ENCODE measurements at places on chromosomes 1 and 21. TPM values are rescaled to one million over a fixed set of nuclear protein-coding genes. Genes with fewer than 3 reads are reported as not detected.
A peak's percentile ranks its signal among the peaks of the same experiment; 100 is the strongest.

GRCh38 chr1:167504467-167504827, 13.9 kb downstream of the CD247 start:
- DNase-seq = no peak

GRCh38 chr1:162035241-162035640, 11.6 kb upstream of the OLFML2B start:
- peak; percentile 73 for DNase-seq

DNA sequence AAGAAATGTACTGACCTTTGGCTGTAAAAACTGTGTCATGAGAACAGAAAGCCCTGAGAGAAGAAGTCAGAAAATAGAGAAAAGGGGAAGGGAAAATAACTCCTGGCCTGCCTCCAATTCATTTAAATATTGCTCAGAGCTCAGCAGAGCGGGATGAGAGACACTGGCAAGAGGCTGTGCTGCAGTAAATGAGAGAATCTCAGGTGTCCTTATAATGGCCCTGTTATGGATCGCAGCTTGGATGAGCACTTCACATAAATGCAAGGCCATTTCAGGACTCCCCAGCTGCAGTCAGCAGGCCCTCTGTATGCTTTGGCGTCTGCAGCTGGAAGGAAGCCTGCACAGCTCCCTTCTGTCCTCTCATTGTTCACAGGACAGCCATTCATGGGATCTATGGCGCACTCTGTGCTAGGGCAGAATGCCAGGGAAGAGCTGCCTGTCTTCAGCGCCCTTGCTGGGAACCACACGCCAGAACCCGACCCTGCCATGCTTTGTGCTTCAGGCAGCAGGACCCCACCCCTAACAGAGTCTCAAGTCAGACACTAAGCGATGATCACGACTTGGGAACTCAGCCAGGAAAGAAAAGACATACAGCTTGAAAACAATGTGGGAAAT, 20.7 kb upstream of the ABCB10 start:
- no peak for DNase-seq

- DNase-seq = no peak
These were observed 4.2 kb downstream of the TINAGL1 start for GRCh38 chr1:31580513-31580870.

DNA sequence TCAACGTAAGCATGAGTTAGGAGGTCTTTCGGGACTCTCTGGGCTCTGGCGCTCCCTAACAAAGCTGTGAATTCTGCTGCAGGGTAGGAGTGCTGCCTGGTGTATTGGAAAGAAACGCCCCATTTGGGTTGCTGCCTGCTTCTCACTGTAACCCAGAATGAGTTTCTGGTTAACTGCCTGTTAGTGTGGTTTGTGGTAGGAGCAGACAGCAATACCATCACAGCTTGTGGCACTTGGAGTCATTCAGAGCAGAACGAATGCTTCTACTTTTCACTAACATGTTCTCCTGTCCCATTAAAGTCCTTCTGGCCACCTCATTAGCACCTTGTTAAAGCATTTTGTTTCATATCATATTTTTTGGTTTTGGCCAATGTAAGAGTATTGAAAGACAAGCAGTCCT, 18.1 kb downstream of the MAP3K7CL start:
- no peak for DNase-seq

- DNase-seq = no peak
These were observed 346.9 kb upstream of the DAB1 start for GRCh38 chr1:57770772-57771171.

DNA sequence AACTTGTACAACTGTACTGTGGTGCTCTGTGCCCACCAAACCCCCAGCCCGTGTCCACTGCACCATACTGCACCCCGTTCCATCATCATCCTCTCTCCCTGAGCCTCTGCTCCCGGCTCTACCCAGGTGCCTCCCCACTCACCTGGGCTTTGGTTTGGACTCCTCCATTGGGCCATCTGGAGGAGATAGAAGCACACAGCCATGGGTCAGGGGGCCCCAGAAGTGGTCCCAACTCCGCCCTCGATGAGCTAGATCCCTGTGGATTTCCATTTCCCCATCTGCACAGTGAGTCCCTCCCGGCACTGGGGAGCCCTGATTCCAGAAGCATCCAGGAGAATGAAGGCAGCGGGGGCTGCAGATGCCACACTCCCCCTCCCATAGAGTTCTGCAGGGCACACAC, 10.8 kb downstream of the TNNT2 start:
- no peak for DNase-seq

DNA sequence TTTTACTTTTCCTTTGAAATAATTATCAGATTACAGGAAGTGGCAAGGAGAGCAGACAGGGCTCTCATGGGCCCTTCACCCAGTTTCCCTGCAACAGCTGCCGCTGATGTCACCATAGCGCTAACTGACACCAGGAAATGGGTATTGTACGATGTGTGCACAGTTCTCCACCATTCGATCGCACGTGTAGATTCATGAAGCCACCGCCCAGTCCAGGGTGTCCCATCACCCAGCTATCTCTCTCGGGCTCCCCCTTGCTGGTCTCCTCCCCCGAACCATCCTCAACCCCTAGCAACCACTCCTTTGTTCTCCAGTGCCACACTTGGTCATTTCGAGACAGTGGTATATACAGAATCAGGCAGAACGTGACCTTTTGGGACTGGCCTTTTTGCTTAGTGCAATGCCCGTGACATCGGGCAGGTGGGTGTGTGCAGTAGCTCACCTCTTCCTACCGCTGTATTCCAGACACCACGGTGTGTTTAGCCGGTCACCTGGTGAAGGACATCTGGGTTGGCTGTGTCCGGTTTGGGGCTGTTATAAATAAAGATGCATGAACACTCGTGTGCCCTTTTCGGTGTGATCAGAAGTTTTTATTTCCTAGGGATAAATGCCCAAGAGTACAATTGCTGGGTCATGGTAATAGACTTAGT, 118.4 kb downstream of the CRYAA start:
- peak; percentile 23 for DNase-seq

GRCh38 chr1:88111816-88112215, 572.3 kb upstream of the PKN2 start:
- peak; percentile 50 for DNase-seq

GRCh38 chr1:206521694-206522402, 14.5 kb downstream of the RASSF5 start:
- DNase-seq = no peak

DNA sequence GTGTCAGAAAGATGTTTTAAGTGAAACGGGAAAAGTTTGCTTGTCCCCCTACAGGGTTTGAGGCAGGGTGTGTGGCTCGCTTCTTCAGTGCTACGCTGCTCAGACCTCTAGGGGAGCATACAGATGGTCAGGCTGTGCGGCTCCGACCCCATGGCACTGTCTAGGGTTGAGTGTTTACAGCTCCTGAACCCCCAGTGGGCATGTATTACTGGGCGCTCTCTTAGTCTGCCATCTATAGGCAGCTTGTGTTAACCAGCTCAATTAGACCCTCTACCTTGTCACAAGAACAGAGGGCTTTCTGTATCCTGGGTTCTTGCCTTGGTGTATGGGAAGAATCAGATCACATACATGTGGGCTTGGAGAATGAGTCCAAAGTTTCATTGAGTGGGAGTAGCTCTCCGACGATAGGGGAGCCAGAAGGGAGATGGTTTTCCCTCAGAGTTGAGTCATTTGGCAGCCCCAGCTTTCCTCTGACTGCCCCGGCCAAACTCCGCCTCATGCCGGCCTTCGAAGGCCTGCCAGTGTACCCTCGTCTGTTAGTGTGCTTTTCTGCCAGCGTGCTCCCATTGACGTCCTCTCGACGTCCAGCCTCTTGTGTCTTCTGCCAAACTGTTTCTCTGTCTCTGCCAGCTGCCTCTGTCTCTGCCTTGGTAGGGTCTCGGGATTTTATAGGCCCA, 38.6 kb upstream of the ADGRL4 start:
- DNase-seq = no peak

DNA sequence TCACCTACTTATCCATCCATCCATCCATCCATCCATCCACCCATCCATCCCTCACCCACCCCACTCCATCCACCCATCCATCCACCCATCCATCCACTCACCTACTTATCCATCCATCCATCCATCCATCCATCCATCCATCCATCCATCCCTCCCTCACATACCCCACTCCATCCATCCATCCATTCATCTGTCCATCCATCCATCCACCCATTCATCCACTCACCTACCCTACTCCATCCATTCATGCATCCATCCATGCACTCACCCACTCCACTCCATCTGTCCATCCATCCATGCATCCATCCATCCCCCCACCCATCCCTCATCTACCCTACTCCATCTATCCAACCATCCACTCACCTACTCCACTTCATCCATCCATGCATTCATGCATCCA, 34.5 kb downstream of the DHRS3 start:
- no peak for DNase-seq

DNA sequence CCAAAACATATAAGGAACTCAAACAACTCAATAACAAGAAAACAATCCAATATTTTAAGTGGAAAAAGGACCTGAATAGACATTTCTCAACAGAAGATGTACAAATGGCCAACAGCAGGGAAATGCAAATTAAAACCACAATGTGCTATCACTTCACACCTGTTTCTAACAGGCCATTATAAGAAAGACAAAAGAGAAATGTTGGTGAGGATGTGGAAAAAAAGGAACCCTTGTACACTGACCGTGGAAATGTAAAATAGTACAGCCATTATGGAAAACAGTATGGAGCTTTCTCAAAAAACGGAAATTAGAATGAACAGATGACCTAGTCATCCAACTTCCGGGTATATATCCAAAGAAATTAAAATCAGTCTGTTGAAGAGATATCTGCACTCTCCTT, 37.8 kb upstream of the CD2 start:
- no peak for DNase-seq

- DNase-seq = peak; percentile 99
These were observed at the start of the genes SWT1 and TRMT1L for GRCh38 chr1:185156854-185157598. Gene SWT1 (plus strand): TSS chr1:185157167. CDS start chr1:185160842, 3,675 bp downstream. Gene TRMT1L (minus strand): TSS chr1:185156953. CDS start chr1:185156712, 241 bp downstream.

- no peak for DNase-seq
These were observed 193.8 kb downstream of the AK5 start for GRCh38 chr1:77475641-77476040.

- DNase-seq = no peak
These were observed 37.2 kb downstream of the EVI5 start for GRCh38 chr1:92747735-92748134.

DNA sequence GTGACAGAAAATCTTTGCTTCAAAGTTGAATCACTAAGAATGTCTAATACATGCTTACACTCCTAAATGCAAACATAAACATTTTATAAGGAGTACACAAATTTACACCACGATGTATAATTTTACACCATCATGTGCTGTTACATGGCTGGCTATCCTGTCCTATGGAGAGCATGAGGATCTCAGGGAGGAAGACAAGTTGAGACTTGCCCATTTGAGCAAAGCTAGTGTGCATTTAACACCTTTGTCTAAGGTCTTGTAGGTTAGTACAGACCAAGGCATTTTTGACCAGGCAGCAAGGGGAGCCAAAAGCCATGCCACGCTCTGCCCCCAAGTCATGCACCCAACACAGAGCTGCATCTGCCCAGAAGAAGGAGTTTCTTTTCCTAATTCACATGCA, 14.5 kb upstream of the COG2 start:
- no peak for DNase-seq

DNA sequence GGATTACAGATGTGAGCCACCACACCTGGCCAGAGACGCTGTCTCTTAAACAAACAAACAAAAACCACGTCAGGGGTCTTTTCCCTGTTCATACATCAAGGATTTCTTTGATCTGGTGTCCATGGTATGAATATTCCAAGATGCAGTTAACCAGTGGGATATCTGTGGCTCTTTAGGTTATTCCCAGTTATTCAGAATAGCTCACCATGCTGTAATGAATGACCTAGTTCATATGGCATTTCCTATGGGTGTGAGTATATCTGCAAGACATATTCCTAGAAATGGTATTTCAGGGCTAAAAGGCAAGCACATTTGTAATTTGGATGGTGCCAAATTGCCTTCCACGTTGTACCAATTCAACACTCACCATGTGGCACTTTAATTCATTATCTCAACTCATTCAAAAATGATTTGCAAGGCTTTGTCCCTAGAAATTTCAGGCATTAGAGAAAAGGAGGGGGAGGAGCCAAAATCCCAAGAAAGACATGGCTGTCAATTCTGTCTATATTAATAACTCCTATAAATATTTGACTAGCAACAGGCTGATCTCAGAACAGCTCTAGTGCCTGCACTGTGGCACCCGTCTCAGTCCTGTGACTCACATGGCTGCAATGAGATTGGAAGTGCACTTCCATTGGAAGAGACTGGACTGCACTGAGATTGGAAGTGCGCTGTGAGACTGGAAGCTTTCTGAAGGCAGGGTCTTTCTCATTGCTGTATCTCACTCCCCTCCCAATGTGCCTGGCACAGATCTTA, 6.0 kb upstream of the STMN1 start:
- no peak for DNase-seq

DNA sequence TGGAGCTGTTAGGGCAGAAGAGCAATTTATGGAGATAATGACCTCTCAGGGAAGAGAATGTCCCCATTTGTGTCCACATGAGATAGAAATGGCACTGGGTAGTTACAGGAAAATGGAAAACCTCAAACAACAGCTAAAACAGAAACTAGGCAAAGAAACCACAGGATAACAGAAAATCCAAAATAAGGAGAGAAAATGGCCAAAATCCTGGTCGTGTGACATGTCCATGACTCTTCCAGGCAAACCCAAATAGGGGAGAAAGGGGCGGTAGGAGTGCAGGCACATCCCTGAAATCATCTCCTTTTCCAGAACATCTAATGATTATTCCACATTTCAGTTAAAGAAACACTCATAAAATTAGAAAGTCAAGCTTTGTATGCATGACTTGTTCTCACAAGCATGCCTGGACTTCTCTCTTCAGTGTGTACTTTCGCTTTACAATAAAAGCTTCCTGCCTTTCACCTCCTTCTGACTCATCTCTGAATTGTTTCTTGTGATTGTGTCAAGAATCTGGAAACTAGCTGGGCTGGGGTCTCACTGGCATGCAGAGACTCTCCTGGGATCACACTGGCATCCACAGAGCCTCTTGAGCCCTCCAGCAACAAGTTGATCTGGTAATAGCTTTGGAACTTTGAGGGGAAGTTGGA, 171.4 kb upstream of the ZP4 start:
- DNase-seq = peak; percentile 12

- no peak for DNase-seq
These were observed 91.4 kb upstream of the LYPLAL1 start for GRCh38 chr1:219081943-219082925.

DNA sequence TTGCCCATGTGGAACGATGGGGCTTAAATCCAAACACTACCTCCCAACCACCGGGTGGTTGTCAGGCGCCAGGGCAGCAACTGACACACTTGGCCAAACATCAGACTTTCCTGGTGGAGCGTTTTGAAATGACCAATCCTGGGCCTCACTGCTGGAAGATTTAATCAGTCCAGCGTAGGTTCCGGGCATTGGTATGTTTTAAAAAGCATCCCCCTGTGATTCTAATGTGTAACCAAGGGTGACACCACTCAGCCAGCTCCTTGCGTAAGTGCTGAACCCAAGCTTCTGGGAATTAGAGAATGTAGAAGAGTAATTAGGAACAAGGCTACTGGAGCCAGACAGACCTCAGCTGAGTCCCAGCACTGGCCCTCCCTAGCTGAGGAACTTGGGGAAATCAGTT, 44.8 kb upstream of the KAZN start:
- no peak for DNase-seq

ESRRG gene
- 0.76 TPM for total RNA-seq

MPL gene
- 0.73 TPM for total RNA-seq

OLFM3 gene
- total RNA-seq = not detected

KPRP gene
- total RNA-seq = not detected

FHAD1 gene
- total RNA-seq = 2.7 TPM

COA6 gene
- 41.1 TPM for total RNA-seq

CERS2 gene
- 226 TPM for total RNA-seq

CYP2J2 gene
- 17.0 TPM for total RNA-seq

TRAF3IP3 gene
- not detected for total RNA-seq

DDOST gene
- total RNA-seq = 278 TPM
